Glomerular endothelial cell (primary cell): ENCODE measurements at places on chromosomes 2 and 18. TPM values are rescaled to one million over a fixed set of nuclear protein-coding genes. Genes with fewer than 3 reads are reported as not detected.

DNA sequence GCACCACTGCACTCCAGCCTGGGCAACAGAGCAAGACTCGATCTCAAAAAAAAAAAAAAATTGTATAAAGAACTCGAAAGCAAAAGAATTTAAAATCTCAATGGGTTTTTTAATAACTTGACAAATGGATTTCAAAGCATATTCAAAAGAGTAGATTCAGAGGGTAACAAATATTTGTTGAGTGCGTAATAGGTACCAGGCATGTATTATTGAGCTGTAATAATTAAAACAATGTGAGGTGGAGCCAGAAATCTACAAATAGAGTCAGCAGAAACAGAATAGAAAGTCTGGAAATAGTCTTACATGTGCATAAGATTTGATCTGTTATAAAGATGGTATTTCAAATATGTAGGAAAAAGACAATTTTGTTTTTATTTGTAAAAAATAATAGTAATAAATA, 19.1 kb upstream of the RAB11FIP5 start:
- no peak for DNase-seq

- no peak for DNase-seq
These were observed 95.7 kb downstream of the EDAR start for GRCh38 chr2:108893277-108893676.

DNA sequence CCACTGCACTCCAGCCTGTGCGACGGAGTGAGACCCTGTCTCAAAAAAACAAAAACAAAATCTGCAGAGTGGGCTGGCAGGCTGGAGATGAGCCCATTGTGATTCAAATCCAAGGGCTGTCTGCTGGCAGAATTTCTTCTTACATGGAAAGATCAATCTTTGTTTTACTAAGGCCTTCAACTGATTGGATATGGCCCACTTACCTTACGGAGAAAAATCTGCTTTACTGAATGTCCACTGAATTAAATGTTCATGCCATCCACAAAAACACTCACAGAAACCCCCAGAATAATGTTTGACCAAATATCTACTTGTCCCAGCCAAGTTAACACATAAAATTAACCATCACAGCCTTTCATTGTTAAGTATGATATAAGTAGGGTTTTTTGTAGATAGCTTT, 8.3 kb upstream of the FMNL2 start:
- no peak for DNase-seq

DNA sequence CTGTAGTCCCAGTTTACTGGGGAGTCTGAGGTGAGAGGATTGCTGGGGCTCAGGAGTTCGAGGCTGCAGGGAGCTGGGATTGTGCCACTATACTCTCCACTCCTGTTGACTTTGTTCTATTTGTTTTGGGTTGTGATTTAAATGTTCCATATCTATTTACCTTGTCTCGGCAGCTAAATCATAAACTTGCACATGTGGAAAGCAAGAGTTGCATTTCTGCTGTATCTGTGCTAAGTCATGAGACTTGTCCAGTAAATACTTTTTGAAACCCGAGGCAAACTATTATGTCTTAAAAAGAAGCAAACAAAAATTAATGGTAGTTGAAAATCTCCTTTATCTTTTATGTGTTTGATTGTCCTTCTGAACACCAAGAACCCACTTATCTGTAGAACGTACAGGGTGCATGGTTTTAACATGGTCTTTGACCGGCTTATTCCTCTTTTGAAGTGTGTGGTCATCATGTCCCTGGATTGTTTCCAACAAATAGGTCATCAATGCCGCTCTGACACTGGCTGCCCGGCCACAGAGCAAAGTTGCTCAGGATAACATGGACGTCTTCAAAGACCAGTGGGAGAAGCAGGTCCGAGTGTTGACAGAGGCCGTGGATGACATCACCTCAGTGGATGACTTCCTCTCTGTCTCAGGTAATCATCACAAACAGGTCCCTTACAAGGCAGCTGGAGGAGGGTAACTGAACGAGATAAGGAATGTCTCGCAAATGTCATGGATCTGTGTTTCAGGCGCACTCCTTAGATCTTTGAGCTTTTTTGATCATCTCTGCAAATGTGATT, 241.1 kb upstream of the LRRTM1 start:
- no peak for DNase-seq

DNA sequence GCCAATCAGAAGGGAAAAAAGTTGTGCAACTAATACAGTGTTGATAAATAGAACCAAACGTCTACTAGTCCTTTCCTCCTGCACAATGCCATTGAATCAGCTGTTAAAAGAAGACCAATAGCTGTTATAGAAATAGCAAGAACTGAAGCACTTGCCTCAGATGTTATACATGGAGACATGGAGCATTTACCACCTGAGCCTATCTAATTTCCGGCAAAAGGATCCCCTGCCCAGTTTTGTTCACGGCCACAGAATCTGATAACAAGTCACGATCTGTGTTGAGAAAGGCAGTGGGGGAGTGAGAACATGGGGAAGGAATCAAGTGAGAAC, 285.4 kb downstream of the ZEB2 start:
- no peak for DNase-seq

DNA sequence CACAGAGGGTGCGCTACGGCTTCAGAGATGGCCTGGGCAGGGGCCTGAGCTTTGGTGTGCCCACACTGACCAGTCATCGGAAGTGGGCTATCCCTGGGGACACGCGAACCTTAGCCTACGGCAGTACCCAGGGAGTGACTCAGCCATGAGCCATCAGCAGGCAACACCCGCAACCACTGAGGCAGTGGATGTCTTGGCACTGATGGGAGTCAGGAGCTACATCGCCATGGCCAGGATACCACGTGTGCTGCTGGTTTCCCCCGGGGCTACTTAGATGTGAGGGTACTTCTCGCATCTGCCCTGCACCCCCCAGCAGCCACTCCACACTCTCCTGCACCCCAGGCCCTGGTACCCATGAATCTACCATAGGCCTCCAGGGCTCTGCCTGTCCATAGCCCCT, 12.8 kb upstream of the HPCAL1 start:
- no peak for DNase-seq

DNA sequence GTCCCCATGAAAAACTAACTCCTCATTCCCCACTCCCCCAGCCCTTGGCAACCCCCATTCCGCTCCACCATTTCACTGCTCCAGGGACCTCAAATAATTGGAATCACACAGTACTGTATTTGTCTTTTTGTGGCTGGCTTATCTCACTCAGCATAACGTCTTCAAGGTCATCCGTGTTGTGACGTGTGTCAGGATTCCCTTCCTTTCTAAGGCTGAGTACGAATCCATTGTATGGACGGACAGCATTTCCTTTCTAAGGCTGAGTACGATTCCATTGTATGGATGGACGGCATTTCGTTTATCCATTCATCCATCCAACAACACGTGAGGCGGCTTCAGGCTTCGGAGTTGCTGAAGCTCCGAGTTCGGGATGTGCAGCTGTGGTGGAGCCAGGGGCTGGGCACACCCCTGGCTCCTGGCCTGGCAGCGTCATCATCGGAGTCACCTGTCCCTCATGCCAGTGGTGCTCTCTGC, 1.2 kb upstream of the ASB1 start:
- DNase-seq, result no peak

DNA sequence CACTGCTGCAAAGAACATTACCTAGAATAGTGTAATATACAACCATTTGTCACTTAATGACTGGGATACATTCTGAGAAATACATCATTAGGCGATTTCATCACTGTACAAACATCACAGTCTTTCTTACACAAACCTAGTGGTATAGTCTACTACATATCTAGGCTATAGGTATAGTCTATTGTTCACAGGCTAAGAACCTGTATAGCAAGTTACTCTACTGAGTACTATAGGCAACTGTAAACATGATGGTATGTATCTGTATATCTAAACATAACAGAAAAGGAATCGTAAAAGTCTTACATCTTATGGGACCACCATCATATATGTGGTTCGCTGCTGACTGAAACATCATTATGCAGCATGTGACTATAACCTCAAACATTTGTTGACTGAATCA, 21.4 kb downstream of the SP3 start:
- no peak for DNase-seq

DNA sequence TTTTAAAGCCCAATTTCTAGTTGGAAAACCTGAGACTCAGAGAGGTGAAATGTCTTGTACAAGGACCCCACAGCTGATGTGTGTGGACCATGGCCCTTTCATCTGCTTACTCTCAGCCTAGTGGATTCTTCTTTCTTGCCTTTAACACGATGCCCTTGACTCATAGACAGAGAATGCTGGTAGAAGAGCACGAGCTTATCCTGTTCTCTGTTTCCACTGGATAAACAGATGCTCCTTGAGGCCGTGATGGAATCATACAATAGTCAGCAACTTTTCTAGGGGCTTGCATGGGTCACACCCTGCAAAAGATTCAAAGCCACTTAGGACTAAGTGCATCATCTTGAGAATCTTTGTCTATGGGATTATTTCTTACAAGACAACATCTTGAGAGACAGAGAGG, 50.9 kb downstream of the MYCN start:
- no peak for DNase-seq

DNA sequence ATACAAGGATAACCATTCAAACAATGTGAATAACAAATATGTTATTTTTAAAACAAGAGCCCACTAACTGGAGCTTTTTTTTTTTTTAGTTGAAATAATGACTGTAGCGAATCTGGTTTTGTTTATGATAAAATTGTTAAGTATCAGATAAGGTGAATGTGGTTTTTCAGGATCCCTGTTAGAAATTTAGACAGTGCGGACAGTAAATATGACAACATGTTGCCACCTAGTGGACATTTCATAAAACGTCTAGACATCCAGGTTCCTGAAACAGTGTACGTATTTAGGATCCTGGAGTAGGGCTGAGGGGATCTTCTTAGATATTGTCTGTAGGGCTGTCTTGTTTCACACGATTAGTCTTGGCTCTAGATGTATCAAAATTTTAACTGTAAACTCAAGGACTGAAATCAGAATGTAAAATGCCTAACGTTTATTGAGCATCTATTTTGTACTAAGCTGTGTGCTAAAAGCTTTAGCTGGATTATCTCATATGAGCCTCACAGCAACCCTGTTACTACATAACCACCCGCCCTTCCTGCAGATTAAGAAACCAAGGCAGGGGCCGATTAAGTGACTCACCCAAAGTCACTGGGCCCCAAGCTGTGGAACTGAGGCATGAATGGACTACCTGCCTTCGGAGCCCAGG, 23.9 kb upstream of the CCDC68 start:
- peak; percentile 60 for DNase-seq

DNA sequence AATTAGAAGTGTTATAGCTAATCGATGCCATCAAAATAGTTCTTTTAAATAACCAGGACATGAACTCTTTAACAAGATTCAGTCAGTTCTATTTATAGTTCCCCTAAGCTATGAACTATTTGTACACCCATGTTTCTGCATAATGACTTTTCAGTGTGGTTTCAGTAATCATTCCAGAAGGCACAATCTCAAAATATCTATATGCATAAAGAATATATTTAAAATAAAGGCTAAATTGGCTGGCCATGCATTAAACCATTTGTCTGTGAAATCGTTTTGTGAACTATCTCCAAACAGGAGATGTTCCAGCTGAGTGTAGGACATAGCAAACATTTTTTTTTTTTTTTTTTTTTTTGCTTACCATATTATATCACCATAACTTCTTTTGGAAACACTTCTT, 719.3 kb downstream of the PLCL1 start:
- DNase-seq, result no peak

GRCh38 chr2:33158482-33159003, 211.8 kb downstream of the LTBP1 start:
- no peak for DNase-seq

DNA sequence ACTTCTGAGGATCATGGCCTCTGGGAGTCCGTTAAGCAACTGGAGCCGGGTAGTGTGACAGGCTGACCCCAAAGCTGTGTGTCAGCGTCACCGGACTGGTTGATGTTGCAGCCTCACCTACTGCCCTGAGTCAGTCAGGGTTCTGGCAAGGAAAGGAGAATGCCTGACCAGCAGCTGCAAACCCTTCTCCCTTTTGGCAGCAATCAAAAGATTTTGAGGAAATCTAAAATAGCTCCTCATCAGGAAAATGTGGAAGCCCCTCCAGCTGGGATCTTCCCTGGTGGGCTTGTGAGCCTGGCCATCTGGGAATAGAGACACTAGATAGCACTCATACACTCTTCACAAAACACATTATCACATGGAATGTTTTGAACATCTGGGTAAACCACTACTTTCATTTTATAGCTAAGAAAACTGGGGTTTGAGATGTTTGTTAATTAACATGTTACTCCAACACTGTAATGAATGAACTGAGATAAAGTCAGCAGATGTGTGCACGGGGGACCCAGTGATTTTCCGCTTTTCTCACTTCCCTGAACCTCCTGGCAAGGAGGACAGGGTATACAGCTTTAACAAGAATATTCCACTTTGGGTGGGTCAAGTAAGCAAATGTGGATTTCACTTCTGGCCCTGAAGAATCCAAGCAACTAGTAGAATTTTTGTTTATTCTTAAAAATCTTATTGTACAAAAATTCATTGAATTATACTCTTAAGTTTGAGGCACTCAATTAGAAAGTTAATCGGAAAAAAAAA, 24.7 kb downstream of the CLUL1 start:
- no peak for DNase-seq

- DNase-seq, result no peak
These were observed 213.9 kb downstream of the NDUFA10 start for GRCh38 chr2:239811111-239811781.

DNA sequence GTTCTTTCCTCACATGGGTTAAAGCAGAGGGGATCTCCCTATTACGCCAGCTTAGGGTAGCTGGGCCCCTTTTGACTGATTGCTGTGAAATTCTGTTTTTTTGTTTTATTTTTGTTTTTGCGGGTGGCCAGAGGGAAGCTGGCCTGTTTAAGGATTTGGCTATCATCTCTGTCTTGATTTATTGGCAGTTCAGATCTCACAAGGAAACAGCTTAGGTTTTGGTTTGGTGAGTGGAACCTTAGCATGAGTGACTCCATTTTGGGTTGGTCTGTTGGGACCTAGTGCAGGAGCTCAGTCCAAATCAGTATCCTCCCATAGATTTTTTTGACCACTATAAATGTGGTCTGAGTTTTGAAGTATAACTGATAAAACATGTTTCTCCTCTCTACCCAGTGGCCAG, 25.6 kb upstream of the NTSR2 start:
- DNase-seq, result no peak

Gene PTPN4
- total RNA-seq, result 43.6 and 46.9 TPM in 2 replicates

Gene CFAP65
- total RNA-seq, result not detected in 2 replicates

Gene RAMP1
- not detected in 2 replicates for total RNA-seq

Gene MGAT5
- total RNA-seq, result 63.7 and 75.1 TPM in 2 replicates

Gene CSRNP3
- 0.44 and 0.47 TPM in 2 replicates for total RNA-seq

Gene KANSL1L
- total RNA-seq, result 8.6 and 9.2 TPM in 2 replicates

Gene VWA3B
- not detected in 2 replicates for total RNA-seq

Gene ARPC2
- total RNA-seq, result 530 and 644 TPM in 2 replicates

Gene GMCL1
- 6.2 and 9.4 TPM in 2 replicates for total RNA-seq

Gene SAG
- not detected in 2 replicates for total RNA-seq

Gene CRYGD
- not detected in 2 replicates for total RNA-seq

Gene SERPINB13
- not detected in 2 replicates for total RNA-seq

Gene ADCYAP1
- total RNA-seq, result 0.12 TPM in 1 of 2 replicates, not detected in the other
